HS-27A (cell line): ENCODE measurements at places on chromosomes 4 and X.

DNA sequence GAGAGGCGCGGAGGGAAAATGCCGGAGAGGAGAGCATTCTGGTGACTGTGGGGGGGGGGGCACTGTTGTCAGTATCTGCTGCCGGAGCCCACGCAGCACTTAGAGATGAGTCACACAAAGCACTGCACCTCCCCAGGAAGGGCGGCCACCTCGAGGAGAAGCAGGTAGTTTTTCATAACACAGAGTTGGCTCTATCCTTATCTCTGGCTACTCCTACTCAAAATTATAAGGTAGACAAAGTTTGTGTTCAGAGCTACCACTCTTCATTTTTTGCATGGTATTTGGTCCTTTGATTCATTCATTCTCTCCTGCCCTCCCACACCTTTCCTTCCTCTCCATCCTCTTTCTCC, 76.2 kb upstream of the SCOC start:
- DNase-seq, result no peak

DNA sequence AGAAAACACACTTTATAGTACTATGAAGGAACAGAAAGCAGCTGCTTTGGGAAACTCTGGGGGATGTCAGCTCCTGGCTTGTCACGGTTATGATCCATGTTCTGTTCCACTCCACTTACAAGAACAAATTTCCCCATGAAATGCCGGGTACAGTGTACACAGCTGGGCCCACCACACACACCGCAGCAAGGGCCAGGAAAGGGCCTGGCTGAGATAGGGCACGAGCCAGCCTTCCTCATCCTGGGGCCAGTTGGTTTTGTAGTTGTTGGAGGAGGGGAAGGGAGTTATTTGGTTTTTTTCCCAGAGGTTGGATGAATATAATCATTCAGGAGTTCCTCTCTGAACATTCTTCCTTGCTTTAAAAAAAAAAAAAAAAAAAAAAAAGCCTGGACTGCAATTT, 56.8 kb downstream of the SEPSECS start:
- DNase-seq, result no peak

DNA sequence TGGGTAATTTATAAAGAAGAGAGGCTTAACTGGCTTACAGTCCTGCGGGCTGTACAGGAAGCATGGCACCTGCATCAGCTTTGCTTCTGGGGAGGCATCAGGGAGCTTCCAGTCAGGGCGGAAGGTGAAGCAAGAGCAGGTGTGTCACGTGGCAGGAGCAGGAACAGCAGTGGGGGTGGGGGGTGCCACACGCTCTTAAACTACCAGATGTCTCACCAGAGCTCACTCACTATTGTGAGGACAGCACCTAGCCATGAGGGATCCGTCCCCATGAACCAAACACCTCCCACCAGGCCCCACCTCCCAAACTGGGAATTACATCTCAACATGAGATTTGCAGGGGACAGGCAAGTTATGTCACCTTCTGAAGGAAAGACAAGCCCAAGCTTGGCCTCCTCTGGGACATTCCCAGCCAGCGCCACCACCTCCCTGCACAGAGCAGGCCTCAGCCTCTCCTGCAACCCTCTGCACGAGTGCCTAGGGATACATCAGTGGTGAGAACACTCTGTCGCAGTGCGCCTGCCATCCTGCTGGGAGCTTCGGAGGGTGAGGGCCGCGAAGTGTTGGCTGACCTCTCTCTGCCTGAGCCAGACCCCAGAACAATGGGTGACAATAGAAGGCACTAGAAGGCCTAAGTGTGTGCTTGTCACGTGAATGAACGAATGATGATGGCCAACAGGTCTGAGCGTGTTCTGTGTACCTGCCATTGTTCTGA, 244.3 kb downstream of the EVC2 start:
- no peak for DNase-seq

DNA sequence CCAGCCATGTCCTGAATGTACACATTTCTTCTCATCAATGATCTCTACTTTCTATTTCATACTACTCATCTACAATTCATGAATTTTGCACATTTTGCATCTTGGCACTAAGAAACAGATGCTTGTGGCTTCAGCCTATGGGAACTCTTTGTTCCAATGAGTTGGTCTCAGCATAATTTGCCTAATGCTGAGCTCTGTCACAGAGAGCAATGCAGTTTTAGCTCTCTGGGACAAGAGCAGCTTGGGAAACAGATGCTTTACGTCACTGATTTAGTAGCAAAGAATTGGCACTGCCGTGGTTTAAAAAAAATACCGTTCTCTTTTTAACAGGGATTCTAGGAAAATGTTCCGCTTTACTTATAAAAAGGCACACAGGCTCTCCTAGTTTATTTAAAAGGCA, 162.4 kb downstream of the WDFY3 start:
- no peak for DNase-seq
